ENCODE measurements at places on chromosomes 1 and 21.

DNA sequence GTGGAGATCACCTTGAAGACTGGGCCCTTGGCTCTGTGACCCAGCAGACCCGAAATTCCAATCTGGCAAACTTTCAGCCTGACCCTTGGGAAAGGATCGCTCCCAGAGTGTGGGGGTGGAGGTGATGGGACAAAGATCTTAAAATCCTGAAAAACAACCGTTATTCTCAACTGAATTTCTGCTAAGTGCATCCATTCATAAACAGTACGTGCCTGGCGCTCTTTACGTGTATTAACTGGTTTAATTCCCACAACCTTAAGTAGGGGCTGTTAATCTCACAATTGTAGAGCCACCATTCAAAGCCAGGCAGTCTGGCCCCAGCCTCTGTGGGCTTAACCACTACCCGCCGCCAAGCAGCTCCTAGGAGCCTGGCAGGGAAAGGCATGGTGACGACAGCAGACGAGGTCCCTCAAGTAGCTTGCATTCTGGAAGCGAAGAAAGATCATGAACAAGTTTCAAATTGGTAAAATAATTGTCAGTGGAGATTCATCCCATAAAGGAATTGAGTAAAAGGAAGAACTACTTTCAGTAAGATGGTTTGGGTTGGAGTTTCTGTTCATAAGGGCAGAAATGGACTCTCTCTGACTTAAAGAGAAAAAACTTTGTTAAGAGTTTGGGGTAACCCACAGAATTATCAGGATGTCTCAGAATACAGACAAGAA is 11.4 kb upstream of the RGS16 start:
- no peak for DNase-seq

DNA sequence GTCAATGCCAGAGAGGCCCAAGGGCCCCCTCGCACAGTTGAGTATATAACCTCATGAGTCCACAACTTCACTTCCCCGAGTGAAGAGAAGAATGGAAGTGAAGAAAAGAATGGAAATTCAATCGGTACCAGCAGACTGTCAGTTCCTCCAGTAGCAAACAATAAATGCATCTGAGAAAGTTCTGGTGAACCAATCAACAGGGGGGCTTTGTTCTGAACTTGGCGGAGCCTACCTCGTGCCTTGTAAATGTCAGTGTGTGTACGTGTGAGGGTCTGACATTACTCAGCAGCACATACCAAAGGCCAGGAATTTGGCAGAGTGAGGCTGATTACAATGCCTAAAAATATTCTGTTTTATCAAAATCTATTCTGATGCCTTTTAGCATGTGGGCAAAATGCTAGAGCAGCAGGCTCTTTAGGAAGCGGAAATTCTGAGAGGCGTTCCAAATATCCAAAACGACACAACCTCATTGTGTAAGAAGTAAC is 238.5 kb downstream of the LTN1 start:
- DNase-seq = no peak

- DNase-seq = no peak
Observed at GRCh38 chr1:43885279-43885801, 48.3 kb upstream of the ARTN start.

GRCh38 chr1:196501760-196502428 is 106.3 kb downstream of the KCNT2 start:
- no peak for DNase-seq

- DNase-seq = no peak
Observed at GRCh38 chr21:39001341-39001740, 181.9 kb downstream of the PSMG1 start.

GRCh38 chr1:10852486-10852885 is 56.0 kb upstream of the CASZ1 start:
- DNase-seq = no peak

DNA sequence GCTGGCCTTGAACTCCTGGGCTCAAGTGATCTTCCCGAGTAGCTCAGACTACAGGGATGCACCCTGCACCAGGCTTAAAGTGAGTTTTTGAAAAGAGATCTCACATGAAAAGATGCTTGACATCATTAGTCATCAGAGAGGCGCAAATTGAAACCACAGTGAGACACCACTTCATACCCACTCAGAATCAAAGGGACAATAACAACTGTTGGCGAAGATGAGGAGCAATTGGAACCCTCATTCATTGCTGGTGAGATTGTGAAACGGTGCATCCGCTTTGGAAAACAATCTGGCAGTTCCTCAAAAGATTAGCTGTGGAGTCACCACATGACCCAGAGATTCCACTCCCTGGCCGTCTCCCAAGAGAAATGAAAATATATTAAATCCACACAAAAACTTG is 122.3 kb downstream of the PGBD5 start:
- no peak for DNase-seq

GRCh38 chr1:228902781-228903433 is 167.6 kb downstream of the RHOU start:
- no peak for DNase-seq

GRCh38 chr1:38527373-38527966 is 332.1 kb downstream of the RRAGC start:
- DNase-seq = no peak

DNA sequence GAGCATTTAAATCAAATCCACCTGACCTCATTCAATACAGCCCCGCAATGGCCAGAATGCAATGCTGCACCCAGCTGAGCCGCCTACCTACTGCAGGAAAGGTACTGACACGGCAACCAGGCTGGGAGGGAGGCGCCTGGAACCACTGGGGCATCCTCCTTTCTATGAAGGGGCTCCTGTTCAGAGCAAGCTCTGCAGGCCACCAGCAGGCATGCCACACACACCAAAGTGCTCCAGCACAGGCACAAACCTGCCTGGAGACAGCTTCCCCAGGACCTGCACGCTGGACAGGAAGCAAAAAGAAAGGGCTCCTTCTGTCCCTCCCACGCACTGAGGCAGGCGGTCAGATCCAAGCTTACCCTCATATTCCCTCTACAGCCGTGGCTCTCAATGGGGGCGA is 21.2 kb downstream of the CTNNBIP1 start:
- DNase-seq = no peak

- DNase-seq = no peak
Observed at GRCh38 chr21:41579692-41580091, 71.7 kb upstream of the TMPRSS2 start.

- DNase-seq = no peak
Observed at GRCh38 chr1:153553096-153553495, 4.0 kb upstream of the S100A3 start.

- DNase-seq = no peak
Observed at GRCh38 chr1:67573311-67573872, 111.6 kb upstream of the GADD45A start.

- DNase-seq = no peak
Observed at GRCh38 chr1:160459056-160459455, 58.7 kb downstream of the VANGL2 start.

- DNase-seq = no peak
Observed at GRCh38 chr21:16711757-16712156, 801.1 kb upstream of the CXADR start.

- DNase-seq = no peak
Observed at GRCh38 chr1:238242181-238242580, 351.5 kb upstream of the ZP4 start.

DNA sequence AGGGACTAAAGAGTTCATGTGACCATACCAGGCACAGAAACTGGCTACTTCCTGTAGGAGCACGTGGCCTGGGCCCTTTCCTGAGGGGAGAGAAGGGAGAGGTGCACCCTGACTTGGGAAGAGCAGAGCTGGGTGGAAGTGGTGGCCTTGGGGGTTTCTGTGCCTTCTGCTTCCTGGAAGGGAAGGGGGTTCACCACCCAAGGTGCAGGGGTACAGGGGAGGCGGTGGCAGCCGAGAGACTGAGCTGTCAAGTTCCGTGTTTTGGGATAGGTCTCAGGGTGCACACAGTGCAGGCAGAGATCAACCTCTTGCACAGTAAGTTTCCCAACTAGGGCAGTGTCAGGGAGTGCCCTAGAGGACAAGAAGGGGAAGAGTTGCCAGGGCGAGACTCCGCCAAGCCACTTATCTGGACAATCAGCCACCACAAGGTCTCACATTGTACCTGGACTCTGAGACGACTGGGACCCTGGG is 10.1 kb downstream of the HECTD3 start:
- DNase-seq = no peak

- DNase-seq = peak; percentile 38
Observed at GRCh38 chr1:150281221-150281757, 1.1 kb upstream of the CIART start.

GRCh38 chr1:207603777-207604176 is 41.2 kb upstream of the CR1L start:
- DNase-seq = no peak

DNA sequence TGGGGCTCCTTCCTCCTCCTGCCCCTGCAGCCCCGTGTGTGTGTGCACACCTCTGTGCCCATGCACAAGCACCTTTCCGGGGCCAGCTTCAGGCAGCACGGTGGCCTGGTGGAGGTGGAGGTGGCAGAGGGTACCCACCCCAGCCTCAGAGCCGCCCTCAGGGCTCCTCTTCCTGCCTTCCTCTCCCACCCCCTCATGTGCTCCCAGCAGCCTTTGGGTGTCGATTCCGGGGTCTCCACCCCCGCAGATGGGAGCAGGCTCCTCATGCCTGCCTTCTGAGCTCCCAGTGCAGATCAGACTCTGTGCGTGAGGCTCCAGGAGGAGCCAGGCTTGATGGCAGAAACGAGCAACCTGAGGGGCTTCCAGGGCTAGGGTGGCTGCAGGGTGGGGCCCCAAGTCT is 29.2 kb upstream of the PLCH2 start:
- no peak for DNase-seq

GRCh38 chr1:228341450-228341813 is 65.2 kb downstream of the TRIM11 start:
- DNase-seq = no peak

GRCh38 chr1:3068564-3069431 is at the start of gene PRDM16:
PRDM16 (plus strand) TSS chr1:3069203; CDS start chr1:3069260, 57 bp downstream.
- no peak for DNase-seq

- DNase-seq = no peak
Observed at GRCh38 chr1:169443923-169444322, 16.6 kb upstream of the CCDC181 start.

- no peak for DNase-seq
Observed at GRCh38 chr1:155093911-155094621, 15.4 kb downstream of the EFNA3 start.

GRCh38 chr1:34610063-34610462 is 144.8 kb upstream of the GJB5 start:
- DNase-seq = no peak

DNA sequence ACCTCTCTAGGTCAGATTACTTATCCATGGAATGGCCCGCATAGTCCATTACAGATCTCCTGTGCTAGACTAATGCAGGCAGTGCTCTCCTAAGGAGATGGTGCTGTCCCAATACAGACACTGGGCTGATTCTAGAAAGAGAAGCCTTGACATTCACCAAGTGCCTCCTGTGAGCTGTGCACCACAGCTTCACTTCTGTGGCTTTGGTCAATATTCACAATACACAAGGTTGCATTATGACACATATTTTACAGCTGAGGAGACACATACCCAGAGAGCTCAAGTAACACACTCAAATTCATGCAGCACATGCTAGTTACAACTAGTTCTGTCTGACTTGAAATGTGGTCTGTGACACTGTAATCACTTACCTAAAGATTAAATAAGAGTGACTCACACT is 59.4 kb upstream of the LRRC8B start:
- no peak for DNase-seq

GRCh38 chr1:229286099-229286766 is 15.3 kb downstream of the RAB4A start:
- DNase-seq = no peak

GRCh38 chr1:41765152-41765551 is 153.6 kb downstream of the HIVEP3 start:
- no peak for DNase-seq

GRCh38 chr1:231600458-231600976 is 26.1 kb upstream of the DISC1 start:
- no peak for DNase-seq

DNA sequence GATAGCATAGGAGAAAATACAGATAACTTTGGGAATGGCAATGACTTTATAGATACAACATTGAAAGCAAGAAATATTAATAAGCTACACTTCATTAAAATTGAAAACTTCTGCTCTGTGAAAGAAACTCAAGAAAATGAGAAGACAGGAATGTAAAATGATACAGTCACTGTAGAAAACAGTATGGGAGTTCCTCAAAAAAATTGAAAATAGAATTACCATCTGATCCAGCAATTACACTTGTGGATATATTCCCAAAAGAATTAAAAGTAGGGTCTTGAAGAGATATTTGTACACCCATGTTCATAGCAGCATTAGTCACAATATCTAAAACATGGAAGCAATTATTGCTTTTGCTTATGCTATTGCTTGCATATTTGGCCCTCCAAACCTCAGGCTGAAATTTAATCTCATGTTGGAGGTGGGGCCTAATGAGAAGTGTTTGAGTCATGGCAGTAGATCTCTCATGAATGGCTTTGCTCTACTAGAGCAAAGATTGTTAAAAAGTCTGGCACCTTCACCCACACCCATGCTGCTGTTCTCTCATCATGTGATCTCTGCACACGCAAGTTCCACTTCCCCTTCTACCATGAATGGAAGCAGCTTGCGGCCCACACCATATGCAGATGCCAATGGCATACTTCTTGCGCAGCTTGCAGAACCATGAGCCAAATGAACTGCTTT is 15.3 kb upstream of the AHCYL1 start:
- no peak for DNase-seq

- no peak for DNase-seq
Observed at GRCh38 chr1:193940176-193940575, 753.8 kb upstream of the B3GALT2 start.

- no peak for DNase-seq
Observed at GRCh38 chr1:88737338-88737927, 53.4 kb downstream of the PKN2 start.

All from stimulated activated CD4-positive, alpha-beta T cell treated with anti-CD3 and anti-CD28 coated beads, TNF-alpha, amount 100 ng/mL, for 4 hours (primary cell).